Right forelimb (tissue), 1 donor: ENCODE measurements at places on chromosomes 4 and X.

- no peak for DNase-seq
Measured at GRCh38 chr4:130825284-130825683, 1729.3 kb downstream of the C4orf33 start.

- DNase-seq: no peak
Measured at GRCh38 chr4:176188654-176189053, 6.7 kb downstream of the SPATA4 start.

- no peak for DNase-seq
Measured at GRCh38 chrX:132692526-132692925, 203.7 kb upstream of the MBNL3 start.

DNA sequence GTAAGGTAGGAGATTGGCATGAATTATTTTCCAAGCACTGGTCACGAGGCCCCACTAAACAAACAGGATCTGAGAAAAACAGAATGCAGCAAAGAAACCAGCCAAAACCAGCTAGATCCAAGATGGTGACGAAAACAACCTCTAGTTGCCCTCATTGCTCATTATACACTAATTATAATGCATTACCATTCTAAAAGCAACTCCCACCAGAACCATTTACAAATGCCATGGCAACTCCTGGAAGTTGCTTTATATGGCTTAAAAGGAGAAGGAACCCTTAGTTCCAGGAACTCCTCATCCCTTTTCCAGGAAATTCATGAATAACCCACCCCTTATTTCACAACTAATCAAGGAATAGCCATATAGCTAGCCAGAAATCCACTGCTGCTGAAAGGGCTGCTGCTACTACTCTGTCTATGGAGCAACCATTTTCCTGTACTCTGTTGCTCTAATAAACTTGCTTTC lies 69.3 kb downstream of the ABCB7 start:
- DNase-seq: no peak

DNA sequence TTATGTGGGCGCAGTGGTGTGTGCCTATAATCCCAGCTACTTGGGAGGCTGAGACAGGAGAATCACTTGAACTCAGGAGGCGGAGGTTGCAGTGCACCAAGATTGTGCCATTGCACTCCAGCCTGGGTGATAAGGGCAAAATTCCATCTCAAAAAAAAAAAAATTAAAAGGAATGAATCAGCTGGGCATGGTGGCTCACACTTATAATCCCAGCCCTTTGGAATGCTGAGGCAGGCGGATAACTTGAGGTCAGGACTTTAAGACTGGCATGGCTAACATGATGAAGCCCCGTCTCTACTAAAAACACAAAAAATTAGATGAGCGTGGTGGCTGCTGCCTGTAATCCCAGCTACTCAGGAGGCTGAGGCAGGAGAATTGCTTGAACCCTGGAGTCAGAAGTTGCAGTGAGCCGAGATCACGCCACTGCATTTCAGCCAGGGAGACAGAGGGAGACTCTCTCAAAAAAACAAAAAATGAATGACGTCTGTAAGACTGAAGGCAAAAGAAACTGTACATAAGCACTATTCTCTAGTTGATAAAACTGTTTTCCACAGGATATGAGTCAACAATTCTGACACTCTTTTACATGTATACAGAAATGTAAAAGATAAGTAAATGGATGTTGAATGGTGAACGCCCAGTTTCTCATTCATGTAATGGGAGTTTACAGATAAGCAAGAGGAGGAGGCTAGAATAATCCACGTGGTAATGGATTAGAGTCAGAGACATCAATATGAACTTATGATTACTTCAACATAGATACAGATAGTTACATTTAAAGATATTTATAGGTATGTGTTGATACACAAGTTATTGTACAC lies 22.2 kb downstream of the CENPC start:
- no peak for DNase-seq

DNA sequence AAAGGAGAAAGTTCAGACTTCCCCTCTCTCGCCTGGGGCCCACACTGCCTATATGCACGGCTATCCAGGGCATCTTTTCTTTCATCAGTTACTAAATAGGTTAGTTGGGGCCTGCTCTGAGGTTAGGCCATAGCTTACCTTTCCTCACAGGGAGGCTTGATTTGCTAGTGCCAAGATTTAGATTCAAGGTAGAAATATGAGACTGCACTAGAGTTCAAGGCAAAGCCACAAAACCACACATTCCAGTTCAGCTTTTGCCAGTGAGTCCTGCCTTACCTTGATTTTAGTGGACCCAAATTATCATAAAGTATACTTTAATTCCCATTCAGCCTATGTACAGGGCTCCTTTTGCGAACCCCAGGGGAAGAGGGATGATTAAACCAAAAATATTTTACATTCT lies 762.8 kb downstream of the PDHA2 start:
- DNase-seq: no peak

- no peak for DNase-seq
Measured at GRCh38 chr4:150012851-150013360, 65.3 kb upstream of the DCLK2 start.

- no peak for DNase-seq
Measured at GRCh38 chr4:7624396-7624980, 189.8 kb upstream of the PSAPL1 start.

- no peak for DNase-seq
Measured at GRCh38 chr4:113382704-113383103, 333.3 kb downstream of the ANK2 start.

GRCh38 chr4:145931403-145931802 lies 7.2 kb downstream of the ZNF827 start:
- DNase-seq: no peak

- no peak for DNase-seq
Measured at GRCh38 chrX:148203531-148203930, 222.4 kb downstream of the FMR1NB start.

DNA sequence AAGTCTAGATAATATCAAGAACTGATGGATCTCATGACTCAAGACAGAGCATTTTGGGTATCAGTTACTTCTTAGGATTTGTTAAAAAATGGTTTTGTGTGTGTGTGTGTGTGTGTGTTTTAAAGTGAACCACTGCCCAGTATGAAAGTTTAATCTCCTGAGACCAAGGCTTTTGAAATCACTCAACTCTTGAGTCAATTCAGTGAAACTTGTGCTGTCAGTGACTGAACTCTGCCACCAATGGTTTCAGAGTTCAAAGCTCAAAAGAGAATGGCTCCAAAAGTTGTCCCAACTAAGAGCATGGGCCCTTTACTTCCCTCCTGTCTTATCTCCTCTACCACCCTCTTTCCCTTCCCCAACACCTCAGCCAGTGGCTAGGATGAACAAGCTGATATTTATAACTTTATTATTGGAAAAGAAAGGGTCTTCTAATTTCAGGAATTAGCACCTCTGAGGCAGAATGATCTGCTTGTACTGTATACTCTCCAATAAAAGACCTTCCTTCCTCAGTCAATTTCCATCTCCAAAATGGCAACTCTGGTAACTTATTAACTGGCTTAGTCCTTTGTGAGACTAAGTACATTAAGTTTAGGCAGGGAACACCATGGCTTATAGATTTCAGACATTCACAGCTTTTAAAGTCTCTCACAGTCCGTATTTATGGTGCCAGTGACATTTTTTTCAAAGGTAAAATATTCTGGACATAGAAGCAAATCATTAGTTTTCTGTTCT lies 152.2 kb downstream of the REPS2 start:
- no peak for DNase-seq

DNA sequence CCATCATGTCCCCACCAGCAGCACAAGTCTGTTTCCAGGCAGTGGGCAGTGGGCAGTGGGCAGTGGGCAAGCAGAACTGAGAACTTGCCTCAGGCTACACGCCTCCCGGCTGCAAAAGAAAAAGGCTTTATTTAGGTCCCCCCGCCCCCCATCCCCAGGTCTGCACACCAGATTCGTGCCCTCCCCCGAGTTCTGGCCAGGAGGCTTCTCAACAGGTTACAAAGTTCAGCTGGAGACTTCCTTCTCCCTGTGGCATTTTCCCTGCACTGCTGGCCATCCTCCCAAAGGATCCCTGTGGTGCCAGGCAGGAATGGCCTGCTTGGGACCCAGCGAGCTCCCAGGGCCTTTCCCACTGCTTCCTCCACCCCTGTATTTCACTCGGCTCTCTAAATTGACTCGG lies 97.0 kb upstream of the TRIM2 start:
- no peak for DNase-seq

- DNase-seq: peak; percentile 24
Measured at GRCh38 chr4:8586671-8587468, 5.7 kb upstream of the CPZ start.

- no peak for DNase-seq
Measured at GRCh38 chr4:174211622-174212044, 71.8 kb downstream of the FBXO8 start.

DNA sequence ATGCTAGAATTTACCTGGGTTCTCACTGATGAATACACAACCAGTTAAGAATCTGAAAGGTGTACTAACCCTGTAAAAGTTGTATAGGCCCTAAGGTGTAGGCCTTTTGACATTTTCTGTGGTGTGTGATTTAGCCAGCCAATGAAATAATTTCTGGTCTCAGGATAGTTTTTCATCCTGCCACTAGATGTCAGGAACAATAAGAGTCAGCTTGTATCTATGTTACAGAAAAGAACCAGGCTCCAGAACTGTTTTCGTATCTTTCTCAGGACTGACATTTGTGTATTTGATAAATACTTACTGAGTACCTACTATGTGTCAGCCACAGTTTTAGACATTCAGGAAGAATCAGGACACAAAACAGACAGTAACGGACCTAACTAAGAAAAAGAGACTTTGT lies 673.6 kb upstream of the TENM3 start:
- no peak for DNase-seq

DNA sequence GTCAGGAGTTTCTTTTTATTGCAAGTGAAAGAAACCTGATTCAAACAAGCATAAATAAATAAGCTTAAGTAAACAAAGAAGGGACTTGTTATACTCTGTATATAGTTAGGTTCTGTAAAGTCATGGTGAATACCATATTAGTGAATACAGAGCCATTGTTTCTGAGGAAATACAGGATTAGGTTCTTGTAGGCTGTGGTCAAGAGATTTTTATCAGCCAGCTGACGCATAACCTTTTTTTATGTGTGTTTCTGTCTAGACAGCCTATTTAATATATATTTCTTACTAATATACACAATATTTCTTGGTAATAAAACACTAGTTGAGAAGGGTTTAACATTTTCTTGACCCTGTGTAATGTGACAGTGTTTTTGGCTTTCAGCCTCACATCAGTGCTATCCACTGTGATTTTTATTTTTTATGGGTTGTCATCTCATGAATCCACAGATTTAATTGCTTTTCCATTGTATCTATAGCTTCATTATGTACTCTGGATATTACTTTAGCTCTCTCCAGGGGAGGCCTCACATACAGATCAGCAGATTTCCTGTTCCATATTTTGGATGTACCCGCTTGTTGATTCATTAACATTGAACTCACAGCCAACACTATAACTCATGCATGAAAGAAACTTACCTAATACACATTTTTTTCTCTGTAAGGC lies 8.0 kb downstream of the HERC3 start:
- DNase-seq: no peak

DNA sequence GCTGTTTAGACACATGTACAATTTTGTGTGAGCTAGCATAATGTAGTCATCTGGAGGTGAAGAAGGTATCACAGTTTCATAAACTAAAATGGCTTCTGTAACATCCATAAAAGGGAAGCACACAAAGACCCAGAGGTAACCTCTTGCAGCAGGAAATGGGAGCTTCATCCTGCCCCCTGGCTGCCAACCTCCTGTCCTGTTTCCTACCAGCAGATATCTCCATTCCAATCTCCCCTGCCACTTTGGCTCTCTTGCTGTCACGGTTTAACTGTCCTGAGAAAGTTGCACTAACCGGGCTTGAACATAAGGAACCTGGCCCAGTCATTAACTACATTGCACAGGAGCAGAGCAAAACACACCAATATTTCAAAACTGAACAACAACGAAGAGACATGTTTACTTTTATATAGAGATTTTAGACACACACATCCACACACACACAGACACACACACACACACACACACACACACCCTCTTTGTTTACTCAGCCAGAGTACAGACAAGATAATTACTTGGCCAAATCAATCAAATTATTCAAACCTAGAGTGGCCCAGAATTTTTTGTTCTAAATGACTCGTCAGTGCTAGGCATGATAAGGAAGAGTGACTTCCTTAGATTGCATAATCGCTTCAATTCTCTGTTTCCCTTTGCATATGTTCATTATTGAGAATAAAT lies 24.2 kb downstream of the MID2 start:
- no peak for DNase-seq

GRCh38 chr4:24245491-24245820 lies 338.9 kb downstream of the DHX15 start:
- DNase-seq: peak; percentile 59

DNA sequence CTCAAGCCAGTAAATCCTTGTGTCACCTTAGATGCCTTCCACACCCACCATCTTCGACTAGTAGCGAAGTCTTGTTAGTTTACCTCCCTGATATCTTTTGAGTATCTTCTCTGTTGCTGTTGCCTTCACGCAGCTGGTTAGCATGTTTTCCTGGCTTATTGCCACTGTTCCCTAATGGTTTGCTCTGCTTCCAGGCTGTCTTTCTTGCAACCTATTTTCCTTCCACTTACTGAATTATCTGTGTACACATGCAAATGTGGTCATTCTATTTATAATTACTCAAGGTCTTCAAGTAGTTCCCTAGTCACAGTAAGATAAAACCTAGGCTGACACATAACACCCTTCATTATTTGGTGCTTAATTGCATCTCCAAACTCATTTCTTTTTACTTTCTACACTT lies 89.5 kb downstream of the UGT8 start:
- no peak for DNase-seq

- no peak for DNase-seq
Measured at GRCh38 chrX:103400931-103401330, 24.6 kb downstream of the BEX3 start.

- no peak for DNase-seq
Measured at GRCh38 chrX:13821738-13822137, 4.8 kb upstream of the GPM6B start.

DNA sequence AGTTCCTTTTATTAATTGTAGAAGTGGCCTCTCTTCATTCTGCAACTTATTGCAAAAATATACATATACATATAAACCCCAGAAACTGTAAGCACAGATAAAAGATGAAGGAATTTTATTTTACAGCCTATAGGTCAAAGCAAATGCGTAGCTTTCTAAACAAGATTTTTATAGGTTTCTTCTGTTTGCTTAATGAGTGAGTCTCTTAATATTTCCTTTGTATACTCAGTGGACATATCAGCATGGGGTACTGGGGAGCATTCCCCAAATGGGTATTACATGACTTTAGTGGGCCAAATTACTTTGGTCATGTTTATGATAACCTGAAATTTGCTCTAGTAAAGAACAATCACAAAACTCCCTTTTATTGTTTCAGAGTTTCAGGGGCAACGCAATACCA lies 1698.6 kb upstream of the IGFBP7 start:
- no peak for DNase-seq

GRCh38 chrX:28347476-28347875 lies 239.8 kb upstream of the IL1RAPL1 start:
- DNase-seq: no peak

DNA sequence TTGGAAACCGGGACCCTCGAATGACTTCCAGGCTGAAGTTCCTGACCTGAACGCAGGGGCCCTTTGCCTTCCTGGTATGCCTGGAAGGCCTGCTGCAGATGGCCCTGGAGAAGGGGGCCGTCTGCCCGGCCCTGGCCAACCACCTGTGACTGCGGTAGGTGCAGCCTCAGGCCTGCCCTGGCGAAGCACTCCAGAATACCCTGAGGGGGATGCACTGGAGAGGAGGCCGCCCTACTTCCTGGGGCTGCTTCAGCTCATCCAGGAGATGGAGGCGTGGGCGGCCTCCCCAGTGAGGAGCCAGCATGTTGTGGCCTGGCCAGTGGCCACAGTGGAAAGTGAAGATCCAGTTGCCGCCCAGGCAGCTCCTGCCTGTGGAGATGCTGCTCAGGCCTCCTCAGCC lies 26.4 kb upstream of the PNMA3 start:
- no peak for DNase-seq

- DNase-seq: no peak
Measured at GRCh38 chrX:68650491-68650890, 3.0 kb downstream of the STARD8 start.
